ENCODE measurements at places on chromosomes 2 and 18.
A peak's percentile ranks its signal among the peaks of the same experiment; 100 is the strongest.

GRCh38 chr2:165497659-165498317 lies 28.3 kb downstream of the CSRNP3 start:
- no peak for DNase-seq

- no peak for DNase-seq
Measured at GRCh38 chr2:110131166-110131565, 15.5 kb upstream of the MALL start.

GRCh38 chr2:158973116-158973956 lies 4.9 kb downstream of the TANC1 start:
- no peak for DNase-seq

DNA sequence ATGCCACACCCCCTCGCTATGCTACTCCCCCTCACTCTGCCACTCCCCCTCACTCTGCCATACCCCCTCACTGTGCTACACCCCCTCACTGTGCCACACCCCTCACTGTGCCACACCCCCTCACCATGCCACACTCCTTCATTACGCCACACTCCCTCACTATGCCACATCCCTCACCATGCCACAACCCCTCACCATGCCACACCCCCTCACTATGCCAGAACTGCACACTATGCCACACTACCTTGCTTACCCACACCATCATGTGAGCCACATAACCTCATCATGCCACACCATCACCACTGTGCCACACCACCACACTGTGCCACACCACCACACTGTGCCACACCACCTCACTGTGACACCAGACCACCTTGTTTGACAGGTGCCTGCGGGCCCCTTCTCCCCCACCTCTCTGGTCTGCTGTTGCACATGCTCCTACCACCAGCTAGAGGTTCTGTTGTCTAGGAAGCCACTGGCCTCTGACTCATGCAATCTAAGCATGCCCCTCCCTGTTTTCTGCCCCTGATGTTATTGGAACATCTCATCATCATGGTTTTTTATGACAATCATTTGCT lies 22.0 kb downstream of the MARCHF4 start:
- peak; percentile 48 for DNase-seq

GRCh38 chr2:173547499-173547898 lies 192.8 kb downstream of the CDCA7 start:
- no peak for DNase-seq

DNA sequence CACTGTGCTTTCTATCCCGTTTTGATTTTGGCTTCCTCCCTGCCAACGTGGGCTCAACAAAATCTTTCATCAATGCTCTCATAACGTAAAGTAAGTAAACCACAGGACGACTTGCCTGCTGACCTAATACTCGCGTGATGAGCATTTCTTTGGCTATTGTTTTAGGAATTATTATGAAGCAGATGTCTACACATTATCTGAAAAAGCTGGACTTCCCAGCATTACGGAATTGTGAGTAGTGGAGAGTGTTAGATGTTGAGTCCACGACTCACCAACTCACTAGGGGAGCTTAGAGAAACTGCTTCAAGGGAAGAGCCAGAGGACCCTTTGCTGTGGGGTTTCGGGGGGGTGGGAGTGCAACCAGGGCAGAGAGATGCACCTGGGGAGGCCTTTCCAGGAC lies 21.9 kb downstream of the HJURP start:
- DNase-seq, result peak; percentile 3

- DNase-seq, result no peak
Measured at GRCh38 chr2:23585273-23586170, 200.5 kb downstream of the KLHL29 start.

DNA sequence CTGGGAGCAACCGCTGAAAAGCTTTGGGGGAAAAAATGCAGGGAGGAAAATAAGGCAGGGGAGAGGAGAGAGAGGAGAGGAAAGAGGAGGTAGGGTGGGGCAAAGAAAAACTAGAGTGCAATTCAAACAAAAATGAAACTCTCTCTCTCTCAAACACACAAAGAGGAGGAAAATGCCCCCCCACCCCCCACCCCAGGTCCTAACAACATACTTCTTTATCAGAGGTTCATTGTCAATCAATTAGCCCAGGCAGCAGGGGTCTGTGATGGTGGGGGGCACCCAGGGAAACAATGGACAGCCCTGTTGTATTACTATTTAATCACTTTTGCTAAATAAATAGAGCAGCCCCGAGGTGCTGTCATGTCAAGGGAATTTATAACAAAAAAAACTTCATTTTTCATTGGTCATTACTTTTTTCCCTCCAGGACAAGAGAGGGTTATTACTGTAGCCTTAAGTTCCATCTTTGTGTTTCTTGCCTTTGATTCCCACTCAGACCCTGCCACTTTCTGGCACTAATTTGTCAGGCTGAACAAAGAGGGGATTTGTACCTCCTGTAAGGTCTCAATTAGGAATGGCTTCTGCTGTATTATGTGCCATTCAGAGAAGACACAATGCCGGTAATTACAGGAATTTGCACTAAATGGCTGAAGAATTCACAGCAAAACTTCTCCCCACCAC lies 55.0 kb downstream of the PLEKHM3 start:
- DNase-seq, result no peak

GRCh38 chr2:28359222-28360057 lies 33.2 kb upstream of the FOSL2 start:
- DNase-seq, result peak; percentile 84

GRCh38 chr2:227414846-227415245 lies 27.1 kb upstream of the SCYGR1 start:
- DNase-seq, result no peak

DNA sequence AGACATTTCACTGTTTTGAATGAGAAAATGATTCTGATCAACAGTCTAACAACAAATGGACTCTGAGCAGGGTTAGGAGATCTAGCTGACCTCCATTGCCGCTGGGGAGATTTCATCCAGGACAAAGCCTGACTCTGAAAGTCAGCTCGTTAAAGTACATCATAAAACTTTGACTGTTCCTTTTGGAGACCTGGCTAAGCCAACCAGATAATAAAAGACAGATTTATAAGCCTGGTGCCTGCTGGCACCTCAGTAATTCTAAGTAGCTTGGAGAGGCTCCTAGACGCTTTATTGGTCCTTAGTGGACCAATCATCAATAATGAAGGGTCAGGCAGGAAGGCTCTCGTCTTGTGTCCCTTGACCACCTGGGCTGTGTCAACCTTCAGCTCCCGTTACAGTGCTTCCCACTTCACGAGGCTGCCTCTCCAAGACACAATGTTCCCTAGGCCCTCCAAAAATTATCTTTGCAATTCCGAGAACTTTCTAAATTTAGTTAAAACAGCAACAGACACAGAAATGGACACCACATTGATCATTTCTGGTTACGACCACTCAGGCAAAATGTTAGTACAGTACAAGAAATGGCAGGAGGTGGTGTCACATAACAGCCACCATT lies 47.9 kb upstream of the PMAIP1 start:
- no peak for DNase-seq

- no peak for DNase-seq
Measured at GRCh38 chr2:173436088-173436487, 81.4 kb downstream of the CDCA7 start.

- no peak for DNase-seq
Measured at GRCh38 chr18:23837591-23837990, 148.3 kb downstream of the LAMA3 start.

- DNase-seq, result no peak
Measured at GRCh38 chr18:63307551-63308200, 11.9 kb downstream of the BCL2 start.

GRCh38 chr18:79400091-79400590 lies 4.4 kb downstream of the NFATC1 start:
- DNase-seq, result peak; percentile 76

DNA sequence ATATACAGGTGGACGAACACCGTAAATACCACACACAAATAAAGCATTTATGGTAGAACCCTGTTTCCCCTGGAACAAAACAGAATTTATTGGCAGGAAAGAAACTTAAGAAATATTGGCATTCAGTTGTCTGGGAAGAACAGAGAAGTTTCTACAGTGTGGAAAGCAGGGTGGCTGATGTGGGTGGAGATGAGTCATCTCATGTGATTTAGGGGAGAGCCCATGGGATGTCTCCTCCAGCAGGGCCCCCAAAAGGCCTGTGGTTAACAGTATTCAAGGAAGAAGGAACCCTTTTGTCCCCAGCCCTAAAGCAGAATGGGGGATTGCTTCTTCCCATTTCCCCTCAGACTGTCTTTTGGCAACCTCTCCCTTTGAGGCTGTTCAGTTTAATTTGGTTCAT lies 24.2 kb downstream of the SIX3 start:
- DNase-seq, result no peak

- no peak for DNase-seq
Measured at GRCh38 chr2:164522561-164522981, 98.7 kb downstream of the GRB14 start.

DNA sequence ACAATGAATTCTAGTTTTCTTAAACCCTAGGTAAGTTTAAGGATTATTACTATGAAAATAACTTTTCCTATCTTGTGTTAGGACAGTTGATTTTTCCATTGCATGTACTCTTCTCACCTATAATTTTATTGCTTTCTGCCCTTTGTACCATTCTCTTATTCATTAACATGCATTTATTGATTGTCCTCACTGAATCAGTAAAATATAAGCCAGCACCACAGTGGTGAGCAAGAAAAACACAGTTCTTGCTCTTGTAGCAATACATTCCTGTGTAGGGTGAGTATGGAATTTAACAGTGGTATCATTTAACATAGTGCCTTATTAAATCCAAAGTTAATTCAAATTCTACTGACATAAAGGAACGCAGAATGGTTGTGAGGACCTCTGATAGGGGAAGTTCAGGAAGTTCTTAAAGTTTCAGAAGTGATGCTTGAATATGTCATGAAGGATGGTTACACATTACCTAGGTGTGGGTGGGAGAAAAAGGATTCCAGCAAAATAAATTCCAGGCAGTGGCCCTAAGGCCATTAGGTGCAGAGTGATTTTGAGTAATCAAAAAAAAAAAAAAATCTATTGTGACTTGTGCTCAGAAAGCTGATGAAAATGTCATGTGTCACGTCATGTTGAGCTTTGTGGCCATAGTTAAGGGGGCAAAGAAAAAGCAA lies 104.7 kb upstream of the DSEL start:
- DNase-seq, result no peak

DNA sequence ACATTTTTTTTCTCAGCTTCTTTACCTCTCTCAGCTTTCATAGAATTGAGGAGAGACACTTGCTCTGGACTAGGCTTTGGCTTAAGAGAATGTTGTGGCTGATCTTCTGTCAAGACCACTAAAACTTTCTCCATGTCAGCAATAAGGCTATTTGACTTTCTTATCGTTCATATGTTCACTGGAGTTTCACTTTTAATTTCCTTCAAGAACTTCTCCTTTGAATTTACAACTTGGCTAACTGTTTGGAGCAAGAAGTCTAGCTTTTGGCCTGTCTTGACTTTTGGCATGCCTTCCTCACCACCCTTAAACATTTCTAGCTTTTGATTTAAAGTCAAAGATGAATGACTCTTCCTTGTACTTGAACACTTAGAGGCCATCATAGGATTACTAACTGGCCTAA lies 104.4 kb upstream of the SLC39A10 start:
- no peak for DNase-seq

- DNase-seq, result no peak
Measured at GRCh38 chr2:108923019-108923700, 65.9 kb downstream of the EDAR start.

Measured in activated T-cell treated with anti-CD3 and anti-CD28 coated beads, Interleukin-2, amount 50 U/mL, for 24 hours (primary cell).